ENCODE measurements at places on chromosomes 2 and 18.

GRCh38 chr18:4400911-4401310 lies 54.2 kb downstream of the DLGAP1 start:
- no peak for DNase-seq

GRCh38 chr2:120720231-120720630 lies 15.4 kb upstream of the GLI2 start:
- DNase-seq: no peak

- no peak for DNase-seq
Measured at GRCh38 chr2:186460465-186460864, 25.6 kb upstream of the ZC3H15 start.

DNA sequence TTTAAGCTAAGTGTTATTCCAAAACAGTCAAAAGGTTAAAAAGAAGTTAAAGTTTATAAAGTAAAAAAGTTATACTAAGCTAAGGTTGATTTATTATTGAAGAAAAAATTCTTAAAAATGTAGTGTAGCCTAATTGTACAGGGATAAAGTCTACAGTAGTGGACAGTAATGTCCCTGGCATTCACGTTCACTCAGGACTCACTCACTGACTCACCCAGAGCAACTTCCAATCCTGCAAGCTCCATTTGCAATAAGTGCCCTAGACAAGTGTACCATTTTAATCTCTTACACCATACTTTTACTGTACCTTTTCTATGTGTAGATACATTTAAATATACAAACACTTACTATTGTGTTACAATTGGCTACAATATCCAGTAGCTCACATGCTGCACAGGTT lies 86.1 kb downstream of the CACNB4 start:
- no peak for DNase-seq

- no peak for DNase-seq
Measured at GRCh38 chr18:74225193-74225840, 66.4 kb downstream of the CYB5A start.

DNA sequence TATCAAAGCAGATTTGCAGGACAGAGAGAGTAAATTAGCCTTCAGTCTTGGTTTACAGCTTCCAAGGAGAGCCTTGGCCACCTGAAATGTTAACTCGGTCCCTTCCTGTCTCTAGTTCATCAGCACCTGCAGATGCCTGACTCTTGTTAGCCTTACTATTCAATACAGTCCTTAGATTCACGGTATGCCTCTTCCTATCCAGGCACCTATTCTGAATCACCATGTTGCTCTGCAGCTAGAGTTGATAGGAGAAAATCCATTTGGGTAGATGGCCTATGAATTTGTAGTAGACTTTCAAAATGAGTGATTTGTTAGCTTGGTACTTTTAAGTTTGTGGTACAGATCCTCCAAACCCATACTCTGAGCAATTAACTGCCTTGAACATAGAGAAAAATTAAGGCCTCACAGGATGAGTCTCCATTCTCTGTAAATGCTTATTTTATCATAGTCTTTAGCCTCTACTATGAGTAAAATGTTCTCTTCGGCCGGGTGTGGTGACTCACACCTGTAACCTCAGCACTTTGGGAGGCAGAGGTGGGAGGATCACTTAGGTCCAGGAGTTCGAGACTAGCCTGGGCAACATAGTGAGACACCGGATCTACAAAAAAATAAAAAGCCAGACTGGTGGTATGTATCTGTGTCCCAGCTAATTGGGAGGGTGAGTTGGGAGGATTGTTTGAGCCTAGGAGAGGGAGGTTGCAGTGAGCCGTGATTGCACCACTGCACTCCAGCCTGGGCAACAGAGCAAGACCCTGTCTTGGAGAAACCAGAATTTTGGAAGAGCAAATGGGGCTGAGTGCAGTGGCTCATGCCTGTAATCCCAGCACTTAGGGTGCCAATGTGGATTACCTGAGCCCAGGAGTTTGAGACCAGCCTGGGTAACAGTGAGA lies 32.9 kb downstream of the PTCD3 start:
- no peak for DNase-seq

GRCh38 chr2:49265471-49265870 lies 111.2 kb upstream of the FSHR start:
- no peak for DNase-seq

DNA sequence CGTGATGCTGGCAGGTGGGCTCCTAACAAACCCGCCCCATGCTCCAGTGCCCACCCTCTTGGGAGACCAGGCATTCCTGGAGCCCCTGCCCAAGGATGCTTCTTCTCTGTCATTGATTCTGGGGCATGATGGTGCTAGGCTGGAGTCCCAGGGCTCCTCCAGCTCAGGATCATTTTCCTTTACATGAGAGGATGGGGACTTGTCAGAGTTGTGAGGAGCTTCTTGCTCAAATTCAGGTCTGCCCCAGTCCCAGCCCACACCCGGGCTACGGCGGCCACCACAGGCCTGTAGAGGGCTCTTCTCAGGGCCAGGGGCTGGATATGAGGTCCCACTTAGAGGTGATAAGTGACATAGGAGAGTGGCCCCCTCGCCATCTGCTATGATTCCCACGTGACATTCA lies 141.1 kb upstream of the COPS8 start:
- no peak for DNase-seq

DNA sequence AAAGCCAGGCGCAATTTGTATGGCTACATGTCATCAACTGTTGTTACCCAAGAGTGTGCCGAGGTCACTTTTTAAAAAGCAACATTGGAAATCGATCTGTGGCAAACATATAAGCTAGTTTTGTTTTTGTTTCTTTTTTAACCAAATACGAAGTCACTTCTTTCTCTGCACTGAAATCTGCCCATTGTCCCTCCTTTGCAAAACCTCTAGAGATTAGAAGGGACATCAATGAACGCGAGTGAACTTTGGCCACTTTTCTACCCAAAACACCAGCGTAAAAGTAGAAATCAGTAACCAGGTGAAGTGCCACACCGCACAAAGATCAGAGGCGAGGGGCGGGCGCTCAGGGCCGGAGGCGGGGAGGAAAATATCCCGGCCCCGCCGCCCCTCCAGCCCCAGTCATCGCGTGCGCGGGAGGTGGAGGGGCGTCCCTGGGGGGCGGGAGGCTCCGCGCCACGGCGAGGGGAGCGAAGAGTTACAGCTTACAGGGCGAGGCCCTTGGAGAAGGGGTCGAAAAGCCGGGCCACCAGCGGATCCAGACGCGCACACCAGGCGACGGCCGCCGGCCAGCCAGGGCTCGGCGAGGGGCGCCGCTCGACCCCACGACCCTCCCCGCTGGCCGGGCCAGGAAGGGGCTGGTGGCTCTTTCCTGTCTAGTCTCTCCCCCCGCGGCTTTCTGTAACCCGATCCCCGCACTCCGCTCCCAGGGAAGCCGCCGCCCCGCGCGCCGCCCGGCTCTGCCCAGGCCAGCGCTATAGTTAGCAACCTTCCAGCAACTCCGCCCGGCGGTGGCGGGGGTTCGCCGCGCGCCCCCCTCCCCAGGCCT lies 993 bp downstream of the RBMS1 start:
- peak; percentile 85 for DNase-seq

DNA sequence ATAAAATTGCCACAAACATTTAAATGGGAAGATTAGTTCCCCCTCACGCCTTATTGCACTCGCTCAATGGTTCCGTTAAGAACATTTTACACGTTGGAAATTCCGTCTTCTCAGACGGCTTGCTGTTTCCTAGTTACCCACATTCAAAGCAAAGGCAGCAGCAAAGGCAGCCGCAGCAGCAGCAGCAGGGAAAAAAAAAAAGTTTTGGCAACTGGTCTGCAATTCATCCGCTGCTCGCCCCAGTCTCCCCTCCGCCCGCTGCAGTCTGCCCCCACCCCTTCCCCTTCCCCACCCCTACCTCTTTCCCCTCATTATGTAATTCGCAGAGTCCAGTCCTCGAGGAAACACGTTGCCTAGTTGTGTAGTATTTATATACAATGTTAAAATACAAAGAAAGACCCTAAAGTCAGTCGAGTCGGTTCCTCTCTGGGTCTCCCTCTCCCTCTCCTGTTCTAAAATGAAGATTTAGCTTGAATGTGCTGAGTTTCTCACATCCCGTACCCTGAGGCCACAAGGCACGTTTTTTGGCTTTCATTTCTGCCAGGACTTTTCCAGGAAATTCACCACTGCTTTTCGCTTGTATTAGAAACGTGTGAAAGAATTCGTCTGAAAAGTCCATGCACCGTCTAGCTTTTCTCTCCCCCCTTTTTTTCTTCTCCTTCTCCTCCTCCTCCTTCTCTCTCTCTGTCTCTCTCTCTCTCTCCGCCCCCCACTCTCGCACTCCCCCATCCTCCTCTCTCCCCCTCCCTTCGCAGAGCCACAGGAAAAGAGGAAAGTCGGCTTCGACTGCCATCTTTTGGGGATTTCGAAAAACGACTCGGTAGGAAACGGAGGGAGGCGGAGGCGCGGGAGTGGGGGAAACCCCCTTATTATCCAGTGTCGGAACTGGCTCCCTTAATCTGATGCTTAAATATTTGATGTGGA lies 140.0 kb downstream of the MEIS1 start:
- no peak for DNase-seq

- DNase-seq: no peak
Measured at GRCh38 chr2:154374416-154374815, 324.1 kb upstream of the KCNJ3 start.

- DNase-seq: no peak
Measured at GRCh38 chr2:212089873-212090272, 448.7 kb downstream of the ERBB4 start.

DNA sequence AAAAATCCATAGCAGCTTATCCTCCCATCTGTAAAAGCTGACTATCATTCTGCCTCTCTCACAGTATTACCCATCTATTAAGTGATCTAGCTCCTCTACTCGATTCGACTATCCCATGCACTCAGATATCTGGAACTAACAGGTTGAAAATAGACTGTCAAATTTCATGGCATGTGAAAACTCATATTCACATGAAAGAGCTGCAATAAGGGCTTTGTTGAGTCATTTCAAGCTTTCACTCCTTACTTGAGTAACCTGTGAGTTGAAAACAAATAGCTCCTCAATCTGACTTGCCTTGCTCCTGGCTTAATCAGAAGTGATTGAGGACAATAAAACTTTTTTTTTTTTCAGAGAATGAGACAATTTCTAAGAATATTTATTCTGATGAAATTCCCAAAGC lies 192.4 kb upstream of the ERBB4 start:
- DNase-seq: no peak

DNA sequence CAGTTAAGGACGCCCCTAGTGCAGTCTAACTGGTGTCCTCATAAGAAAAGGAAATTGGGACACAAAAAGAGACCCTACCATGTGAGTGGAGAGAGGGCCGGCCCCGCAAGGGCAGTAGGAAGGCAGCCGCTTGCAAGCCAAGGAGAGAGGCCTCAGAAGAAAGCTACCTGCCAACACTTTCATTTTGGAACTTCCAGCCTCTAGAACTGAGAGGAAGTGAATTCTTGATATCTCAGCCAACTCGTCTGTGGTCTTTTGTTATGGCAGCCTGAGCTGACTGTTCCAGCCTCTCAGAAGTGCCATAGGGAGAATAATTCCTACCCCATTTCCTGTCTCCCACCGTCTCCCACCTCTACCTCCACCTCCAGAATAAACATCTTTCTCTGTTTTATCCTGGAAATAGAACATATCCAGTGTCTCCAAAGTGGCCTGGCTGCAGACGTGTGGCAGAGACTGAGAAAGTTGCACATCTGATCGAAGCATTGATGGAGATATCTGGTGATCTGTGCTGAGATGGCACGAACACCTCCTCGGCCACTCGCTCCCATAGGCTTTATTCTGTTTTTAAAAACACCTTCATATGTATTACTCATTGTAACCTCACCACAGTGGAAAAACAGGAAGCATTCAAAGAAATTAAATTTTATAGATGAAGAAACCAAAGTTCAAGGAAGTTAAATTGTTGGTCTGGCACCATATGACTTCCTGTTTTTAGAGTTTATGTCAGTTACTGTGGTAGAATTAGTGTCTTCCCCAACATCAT lies 39.5 kb upstream of the MARCO start:
- DNase-seq: no peak

GRCh38 chr2:166239548-166239947 lies 111.7 kb upstream of the SCN1A start:
- DNase-seq: no peak

GRCh38 chr2:224109751-224110150 lies 70.7 kb upstream of the SERPINE2 start:
- DNase-seq: no peak

- DNase-seq: no peak
Measured at GRCh38 chr2:64679673-64680425, 26.1 kb upstream of the SERTAD2 start.

GRCh38 chr2:20241973-20242726 lies 17.2 kb upstream of the SDC1 start:
- DNase-seq: no peak

DNA sequence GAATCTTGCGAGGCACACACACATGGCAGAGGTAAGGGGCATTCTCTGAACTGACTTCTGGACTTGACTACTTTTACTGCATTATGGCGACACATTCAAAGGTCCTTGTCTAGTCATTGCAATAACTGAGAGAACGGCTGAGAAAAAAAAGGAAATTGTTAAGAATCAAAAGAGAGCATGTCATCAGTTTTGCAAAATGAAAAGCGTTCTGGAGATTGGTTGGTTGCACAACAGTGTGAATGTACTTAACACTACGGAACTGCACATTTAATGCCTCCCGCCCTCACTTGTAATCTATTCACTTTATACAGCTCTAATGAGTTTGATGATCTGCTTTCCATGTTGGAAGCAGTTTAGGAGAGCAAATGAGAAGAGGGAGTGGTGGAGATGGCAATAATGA lies 68.5 kb upstream of the NFU1 start:
- no peak for DNase-seq

GRCh38 chr2:25085761-25086560 lies 44.1 kb downstream of the EFR3B start:
- DNase-seq: no peak

DNA sequence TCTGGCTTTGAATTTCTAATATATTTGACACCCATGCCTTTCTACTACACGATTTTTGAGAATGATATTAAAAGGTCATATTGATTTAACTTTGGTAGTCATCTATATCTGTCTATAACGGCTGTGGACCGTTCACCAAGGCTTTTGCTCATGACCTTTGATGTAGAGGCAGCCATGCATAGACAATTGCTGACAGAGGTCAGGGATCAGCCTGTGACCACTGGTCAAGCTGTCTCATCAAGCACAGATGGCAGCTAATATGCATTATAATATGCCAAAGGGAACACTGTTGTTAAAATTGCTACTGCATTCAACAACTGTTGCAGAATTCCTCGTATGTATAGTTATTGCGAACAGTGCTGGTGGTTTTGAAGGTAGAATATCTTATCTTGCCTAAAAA lies 323.9 kb upstream of the DSEL start:
- DNase-seq: no peak

DNA sequence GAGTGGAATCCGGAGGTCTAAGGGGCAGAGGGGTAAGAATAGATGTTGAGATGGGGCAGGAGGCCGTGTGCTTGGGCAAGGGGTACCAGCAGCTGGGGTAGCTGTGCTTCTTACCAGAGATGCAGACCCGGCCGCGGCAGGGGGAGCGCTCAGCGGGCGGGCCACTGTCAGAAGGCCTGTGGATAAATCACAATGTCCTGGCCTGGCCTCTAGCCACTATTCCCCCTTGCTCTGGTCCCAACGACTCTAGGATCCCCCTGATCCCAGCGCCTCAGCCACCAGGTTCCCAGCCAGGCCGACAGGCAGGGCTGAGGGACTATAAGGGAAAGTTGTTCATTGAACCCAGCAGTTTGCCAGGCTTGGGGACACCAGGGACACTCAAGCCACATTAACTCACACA lies 9.0 kb downstream of the WDR54 start:
- no peak for DNase-seq
